ENCODE measurements at places on chromosomes 7 and 10. TPM values are rescaled to one million over a fixed set of nuclear protein-coding genes. Genes with fewer than 3 reads are reported as not detected.

The AHCYL2 gene
- polyA plus RNA-seq = 3.8 TPM

The CUZD1 gene
- 0.32 TPM for polyA plus RNA-seq

The ADCYAP1R1 gene
- 0.12 TPM for polyA plus RNA-seq

The GDF2 gene
- not detected for polyA plus RNA-seq

The LHFPL3 gene
- not detected for polyA plus RNA-seq

The PTPRN2 gene
- 0.40 TPM for polyA plus RNA-seq

The OSBPL3 gene
- 10.4 TPM for polyA plus RNA-seq

The CYP17A1 gene
- 0.71 TPM for polyA plus RNA-seq

The NKX6-2 gene
- 0.15 TPM for polyA plus RNA-seq

The SFXN2 gene
- polyA plus RNA-seq = 3.5 TPM

The ZNF727 gene
- polyA plus RNA-seq = 0.29 TPM

The TMEM130 gene
- 0.02 TPM for polyA plus RNA-seq

The HTR5A gene
- polyA plus RNA-seq = not detected

The NPTX2 gene
- 0.55 TPM for polyA plus RNA-seq

The ACHE gene
- polyA plus RNA-seq = 1.4 TPM

The CH25H gene
- polyA plus RNA-seq = 2.8 TPM

The EVX1 gene
- not detected for polyA plus RNA-seq

The LRIT1 gene
- polyA plus RNA-seq = not detected

All from esophagus (tissue), 2 donors.